ENCODE measurements at places on chromosomes 13 and 19.
A peak's percentile ranks its signal among the peaks of the same experiment; 100 is the strongest.

GRCh38 chr13:45280011-45280410, 61.0 kb downstream of the TPT1 start:
- no peak for DNase-seq

GRCh38 chr13:48938308-48938943, 37.3 kb upstream of the FNDC3A start:
- no peak for DNase-seq

DNA sequence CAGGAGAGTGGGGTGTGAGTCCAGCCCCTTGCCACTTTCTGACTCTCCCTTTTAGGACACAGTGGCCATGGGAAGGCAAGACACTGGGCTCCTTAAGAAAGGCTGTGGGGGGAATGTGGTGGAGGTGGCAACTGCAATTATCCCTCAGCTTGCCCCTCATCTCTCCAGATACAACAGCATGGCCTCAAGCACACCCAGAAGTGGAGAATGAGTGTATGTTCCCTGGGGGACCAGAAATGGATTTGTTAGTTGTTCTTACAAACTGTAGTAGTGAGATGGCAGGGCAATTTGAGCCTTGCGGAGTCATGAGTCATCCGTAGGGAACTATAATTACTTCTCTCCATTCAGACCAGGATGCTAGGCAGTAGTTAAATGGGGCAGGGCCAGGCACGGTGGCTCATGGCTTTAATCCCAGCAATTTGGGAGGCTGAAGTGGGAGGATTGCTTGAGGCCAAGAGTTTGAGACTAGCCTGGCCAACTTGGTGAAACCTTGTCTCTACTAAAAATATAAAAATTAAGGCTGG, 25.6 kb upstream of the CXCL17 start:
- DNase-seq = peak; percentile 93

DNA sequence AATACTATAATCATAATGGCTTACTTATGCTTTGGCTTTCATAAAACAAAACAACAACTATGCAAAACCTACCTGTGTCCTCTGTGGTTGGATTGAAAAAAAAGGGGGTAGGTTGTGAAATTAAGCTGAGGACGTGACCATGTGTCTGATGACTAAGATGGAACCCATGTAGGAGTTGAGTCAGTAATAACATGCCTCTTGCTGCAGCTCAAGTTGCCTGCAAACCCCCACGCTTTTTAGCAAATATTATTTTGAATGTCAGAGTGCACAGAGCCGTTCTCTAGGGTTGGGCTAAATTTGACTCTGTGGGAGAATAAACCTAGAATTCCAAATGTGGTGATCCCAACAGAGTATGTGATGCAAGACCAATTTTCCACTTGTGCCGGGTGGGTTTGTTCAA, 209.3 kb downstream of the KCNRG start:
- peak; percentile 61 for DNase-seq

GRCh38 chr13:27353708-27354107, 70.7 kb upstream of the GTF3A start:
- DNase-seq = no peak

DNA sequence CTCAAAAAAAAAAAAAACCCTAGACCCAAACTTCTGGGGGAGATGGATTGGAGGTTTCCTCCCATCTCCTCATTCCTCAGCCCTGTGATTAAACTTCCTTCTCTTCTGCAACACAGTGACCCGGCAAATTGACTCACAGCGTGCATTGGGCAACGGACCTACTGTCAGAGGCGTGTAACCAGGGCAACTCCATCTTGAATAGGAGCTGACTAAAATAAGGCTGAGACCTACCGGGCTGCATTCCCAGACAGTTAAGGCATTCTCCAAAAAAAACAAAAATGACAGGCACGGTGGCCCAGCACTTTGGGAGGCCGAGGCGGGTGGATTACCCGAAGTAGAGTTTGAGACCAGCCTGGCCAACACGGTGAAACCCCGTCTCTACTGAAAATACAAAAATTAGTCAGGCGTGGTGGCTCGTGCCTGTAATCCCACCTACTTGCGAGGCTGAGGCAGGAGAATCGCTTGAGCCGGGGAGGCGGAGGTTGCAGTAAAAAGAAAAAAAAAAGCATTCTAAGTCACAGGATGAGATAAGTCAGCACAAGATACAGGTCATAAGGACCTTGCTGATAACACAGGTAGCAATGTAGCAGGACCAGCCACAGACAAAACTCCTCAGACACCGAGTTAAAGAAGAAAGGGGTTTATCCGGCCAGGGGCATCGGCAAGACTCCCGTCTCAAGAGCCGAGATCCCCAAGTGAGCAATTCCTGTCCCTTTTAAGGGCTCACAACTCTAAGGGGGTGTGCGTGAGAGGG, 5.4 kb upstream of the NLRP7 start:
- DNase-seq = no peak

DNA sequence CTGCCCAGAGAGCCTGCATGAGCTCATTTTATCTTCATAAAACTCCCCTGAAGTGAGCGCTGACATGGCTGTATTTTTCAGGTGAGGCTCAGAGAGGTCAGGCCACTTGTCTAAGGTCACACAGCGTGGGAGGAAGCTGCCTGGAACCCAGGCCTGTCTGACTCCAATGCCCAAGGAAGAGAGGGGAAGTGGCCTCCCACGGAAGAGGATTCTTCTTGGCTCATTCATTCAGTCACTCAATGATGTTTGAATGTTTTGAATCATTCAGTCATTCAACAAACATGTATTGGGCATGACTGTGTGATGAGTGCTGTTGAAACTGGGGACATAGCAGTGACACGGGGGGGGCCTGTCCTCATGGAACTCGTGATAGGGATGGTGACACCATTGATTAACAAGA, 12.0 kb downstream of the ACTL9 start:
- DNase-seq = no peak

- peak; percentile 44 for DNase-seq
Observed at GRCh38 chr13:79492313-79492798, 11.4 kb downstream of the NDFIP2 start.

GRCh38 chr13:42946927-42947326, 45.1 kb downstream of the EPSTI1 start:
- DNase-seq = no peak
